ENCODE measurements at places on chromosomes 3 and 15. TPM values are rescaled to one million over a fixed set of nuclear protein-coding genes. Genes with fewer than 3 reads are reported as not detected.

Gene ST3GAL6
- total RNA-seq, result not detected

Gene GYG1
- total RNA-seq, result 16.2 TPM

Gene LOXL1
- total RNA-seq, result 2.0 TPM

Gene GOLGA8T
- not detected for total RNA-seq

Gene MEGF11
- not detected for total RNA-seq

Gene GOLGA8R
- 6.9 TPM for total RNA-seq

- DNase-seq, result no peak
Measured at GRCh38 chr3:71509066-71509465, 74.5 kb downstream of the FOXP1 start.

DNA sequence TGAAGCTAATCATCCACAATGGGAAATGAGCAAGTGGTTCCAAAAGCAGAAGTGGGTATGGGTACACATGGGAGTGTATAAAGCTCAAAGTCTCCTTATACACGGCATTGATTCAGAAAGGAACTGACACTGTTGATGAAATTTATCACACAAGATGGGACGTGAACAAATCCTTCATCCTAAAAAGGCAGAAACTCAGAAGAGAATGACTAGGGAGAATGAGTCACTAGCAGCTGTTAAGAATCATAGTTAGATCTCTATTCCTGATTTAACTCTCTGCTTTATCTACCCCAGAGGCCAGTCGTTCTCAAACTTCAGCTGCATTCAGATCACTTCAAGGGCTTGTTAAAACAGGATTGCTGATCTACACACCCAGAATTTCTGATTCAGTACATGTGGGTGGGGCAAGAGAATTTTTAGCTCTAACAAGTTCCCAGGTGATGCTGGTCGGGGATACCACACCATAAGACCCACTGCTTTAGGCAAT is 97.7 kb upstream of the PHLDB2 start:
- no peak for DNase-seq

GRCh38 chr3:65576966-65577365 is 461.8 kb downstream of the MAGI1 start:
- no peak for DNase-seq

DNA sequence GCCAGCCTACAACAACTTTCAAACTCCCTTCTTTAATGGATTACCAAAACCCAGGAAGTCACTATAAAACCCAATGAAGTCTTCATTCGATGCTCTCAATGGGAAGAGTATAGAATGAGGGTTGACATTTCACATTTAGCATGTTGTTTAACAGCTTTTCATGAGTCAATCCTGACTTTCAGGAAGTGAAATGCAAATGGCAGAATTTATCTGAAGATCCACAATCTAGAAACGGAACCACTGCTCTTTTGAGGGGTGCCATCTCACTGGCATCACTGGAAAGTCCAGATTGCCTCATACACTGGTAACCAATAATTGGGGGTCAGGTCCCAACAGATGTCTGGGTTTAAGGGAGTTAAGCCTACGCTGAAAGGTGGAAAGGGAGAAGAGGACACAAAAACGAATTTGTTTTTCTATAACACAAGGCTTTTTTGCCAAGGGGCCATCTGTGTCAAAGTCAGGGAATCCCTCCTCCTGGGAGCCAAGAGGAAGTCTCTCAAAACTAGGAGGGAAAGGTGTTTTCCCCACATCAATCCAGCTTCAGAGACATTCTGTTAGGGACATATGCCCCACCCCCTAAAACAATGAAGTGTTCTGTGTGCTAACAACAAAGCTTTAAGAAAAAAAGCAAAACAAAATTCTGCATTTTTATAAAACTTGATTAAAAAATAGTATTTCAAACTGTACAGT is 12.0 kb upstream of the ATP1B3 start:
- no peak for DNase-seq

DNA sequence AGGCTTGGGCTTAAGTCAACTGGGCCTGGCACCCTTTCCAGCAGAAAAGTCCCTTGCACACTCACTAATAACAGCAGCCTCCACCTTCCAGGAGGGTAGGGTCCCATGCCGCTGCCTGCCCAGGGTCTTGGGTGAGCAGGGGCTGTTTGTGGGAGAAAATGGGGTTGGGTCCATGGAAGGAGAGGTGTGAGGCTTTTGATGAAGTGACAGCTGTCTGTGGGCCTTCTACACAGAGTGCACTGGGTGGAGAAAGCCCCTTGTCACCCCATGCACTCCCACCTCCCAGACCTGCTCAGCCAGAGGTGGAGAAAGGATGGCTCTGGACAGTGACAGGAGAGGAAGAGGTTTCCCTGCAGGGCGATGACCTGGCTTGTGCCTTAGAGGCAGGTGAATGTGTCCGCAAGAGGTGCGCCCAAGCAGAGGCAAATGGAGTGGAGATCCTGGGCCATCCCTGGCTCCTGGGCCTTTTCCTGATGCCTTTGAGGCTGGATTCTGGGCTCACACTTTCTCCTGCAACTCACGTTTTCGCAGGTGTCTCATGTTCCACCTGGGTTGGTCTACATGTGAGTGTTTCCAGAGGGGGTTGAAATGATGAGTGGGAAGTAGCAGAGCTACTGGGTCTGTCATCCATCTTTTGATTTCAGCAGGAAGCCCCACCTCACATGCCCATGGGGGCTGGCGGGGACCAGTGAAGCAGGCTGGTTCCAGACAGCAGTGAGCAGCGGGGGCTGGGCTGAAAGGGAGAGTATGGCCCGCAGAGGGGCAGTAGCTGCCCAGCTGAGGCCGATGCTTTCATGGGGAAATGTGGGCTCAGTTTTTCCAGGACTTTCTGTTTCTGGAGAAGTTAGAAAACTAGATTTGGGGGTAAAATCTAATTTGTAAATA is 85.2 kb upstream of the PRR23E start:
- DNase-seq, result no peak

GRCh38 chr15:64902863-64903262 is 8.8 kb upstream of the ANKDD1A start:
- no peak for DNase-seq

DNA sequence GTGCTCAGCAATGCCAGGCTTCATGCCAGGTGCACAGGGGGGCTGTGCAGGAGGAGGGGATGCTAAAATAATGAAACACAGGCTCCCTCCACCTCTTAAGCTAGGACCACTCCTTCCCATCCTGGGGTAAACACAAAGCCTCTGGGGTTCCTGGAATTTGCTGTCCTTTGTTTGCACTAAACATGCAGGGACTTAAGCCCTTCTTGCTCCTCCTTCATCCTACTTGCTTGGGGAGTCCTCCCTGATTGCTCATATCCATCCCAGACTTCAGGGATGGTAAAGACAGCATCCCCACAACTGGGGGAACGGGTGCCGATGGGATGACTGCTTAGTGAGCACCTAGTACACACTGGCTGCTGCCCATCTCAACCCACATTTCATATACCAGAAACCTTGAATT is 5.1 kb downstream of the LINGO1 start:
- no peak for DNase-seq

DNA sequence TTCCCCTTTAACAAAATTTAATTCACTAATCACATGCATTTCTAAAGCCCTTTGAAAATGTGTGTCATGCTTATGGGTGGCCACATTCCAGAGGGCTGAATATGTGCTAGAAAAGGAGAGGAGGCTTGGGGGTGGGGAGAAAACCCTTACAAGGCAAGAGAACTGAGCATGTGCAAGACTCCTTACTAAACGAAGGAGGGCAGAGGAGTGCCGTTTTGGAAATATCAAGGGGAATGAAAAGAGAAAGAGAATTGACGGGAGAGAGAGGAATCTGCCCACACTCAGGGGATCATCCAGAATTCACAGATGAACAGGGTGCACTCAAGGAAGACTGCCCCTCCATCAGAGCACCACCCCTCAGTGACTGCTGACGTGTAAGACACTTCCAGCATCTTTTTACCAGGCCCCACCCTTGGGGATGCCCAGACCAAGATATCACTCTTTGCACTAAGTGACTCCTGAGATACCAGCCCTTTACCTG is 37.9 kb upstream of the TSC22D2 start:
- DNase-seq, result no peak

DNA sequence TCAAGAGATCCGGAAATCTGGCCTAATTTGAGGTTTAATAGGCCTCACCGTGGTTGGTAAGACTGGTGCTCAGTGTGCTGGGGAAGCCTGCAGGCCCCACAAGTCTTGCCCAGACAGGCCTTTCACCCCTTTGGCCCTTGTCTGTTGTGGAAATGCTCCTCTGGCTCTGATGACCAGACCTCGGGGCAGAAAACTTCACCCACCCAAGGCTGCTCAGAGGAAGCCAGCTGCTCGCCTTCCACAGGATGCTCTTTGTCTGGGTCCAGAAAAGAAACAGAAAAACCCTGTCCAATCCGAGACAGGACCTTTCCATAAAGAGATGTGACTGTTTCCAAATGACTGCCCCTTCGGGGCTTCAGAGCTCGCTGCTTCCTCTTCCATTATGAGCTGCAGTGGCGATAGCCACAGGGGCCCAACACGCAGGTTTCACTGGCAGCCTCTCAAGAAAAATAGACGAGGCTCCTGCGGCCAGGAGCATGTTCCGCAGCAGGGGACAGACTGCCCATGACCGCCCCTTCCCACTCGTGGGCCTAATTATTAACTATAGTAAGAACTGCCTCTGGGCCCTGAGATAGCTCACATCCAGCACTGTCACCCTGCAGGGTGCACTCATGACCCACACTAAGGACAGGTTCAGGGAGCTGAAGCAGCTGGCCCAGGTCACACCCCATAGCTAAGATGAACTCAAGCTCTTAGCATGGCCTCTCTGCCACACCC is 6.8 kb upstream of the SNX22 start:
- no peak for DNase-seq

GRCh38 chr3:106688464-106688863 is 688.8 kb upstream of the CCDC54 start:
- no peak for DNase-seq

GRCh38 chr15:98003996-98004395 is 43.5 kb downstream of the ARRDC4 start:
- no peak for DNase-seq

DNA sequence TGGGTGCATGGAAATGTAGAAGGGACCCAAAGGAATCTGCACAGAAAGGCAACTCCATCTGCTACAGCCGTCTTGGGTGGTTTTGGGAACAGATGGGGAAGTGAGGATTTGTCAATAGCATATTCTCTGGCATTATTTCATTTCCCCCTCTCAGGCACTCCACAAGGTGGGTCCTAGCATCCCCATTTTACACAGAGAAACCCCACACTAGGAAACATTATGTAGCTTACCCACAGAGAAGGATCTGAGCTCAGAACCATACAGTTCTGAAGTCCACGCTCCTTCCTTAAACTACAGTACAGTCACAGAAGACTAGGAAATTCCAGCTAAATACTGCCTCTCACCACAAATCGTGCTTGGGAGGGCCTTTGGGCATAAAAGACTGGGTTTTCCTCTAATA is 61.2 kb upstream of the CTNNB1 start:
- no peak for DNase-seq

DNA sequence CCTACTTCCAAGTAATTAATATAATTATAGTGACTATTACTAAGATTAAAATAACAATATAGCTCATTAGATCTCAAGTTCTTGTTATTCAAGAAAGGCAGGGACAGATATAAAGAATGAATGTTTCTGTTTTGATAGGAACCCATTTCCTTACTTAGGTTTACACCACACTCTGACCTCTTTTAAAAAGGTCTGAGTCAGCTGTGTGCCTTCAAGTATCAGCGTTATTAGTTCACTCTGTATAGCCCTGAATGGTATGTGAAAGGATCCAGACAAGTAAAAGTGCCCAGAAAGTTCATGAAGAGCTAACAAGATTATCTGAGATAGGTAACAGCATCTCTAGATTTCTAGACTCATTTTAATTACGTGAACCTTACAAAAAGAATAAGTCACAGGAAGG is 28.9 kb downstream of the PDCD10 start:
- no peak for DNase-seq

GRCh38 chr3:175585898-175586297 is 726.8 kb downstream of the NAALADL2 start:
- DNase-seq, result no peak

DNA sequence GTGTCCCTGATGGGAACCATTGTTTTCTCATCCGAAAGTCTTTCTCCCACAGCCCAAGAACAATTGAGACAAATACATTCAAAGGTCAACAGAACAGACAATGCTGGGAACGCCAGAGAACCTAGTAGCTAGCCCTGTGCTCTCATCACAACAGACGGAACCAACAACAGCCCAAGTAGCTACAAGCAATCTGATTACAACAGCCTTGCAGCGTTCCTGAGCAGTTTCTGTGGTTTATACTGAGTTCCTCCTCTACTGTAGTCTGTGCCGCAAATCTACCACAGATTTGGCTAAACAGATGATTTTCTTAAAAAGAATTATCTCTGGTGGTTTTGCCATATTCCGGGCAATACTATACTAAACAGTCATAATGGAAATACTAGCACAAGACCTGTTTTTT is 435.6 kb downstream of the MECOM start:
- no peak for DNase-seq

GRCh38 chr15:39479911-39480310 is 101.0 kb upstream of the THBS1 start:
- no peak for DNase-seq

DNA sequence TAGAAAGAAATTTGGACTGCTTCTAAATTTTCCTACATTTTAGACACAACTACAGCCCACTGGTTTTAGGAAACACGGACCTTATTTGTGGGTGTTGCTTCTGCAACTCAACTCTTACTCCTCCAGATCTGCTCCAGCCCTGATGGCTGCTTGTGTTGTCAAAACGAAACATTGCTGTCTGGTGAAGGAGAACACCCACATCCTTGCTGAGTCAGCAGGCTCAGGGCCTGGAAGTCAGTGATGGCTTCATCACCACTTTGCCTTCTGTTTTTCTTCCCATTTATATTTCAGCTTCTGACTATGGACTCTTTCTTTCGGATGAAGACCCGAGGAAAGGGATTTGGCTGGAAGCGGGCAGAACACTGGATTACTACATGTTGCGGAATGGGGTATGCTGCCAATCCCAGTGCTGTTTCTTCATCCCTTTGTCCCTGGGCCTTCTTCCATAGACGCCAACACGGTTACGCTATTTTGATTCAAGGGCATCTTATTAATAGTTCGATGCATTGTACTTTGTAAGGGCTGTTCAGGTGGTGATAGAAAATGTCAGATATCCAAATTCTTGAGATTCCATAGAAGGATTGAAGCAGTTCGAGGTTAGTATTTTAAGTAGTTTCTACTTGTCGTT is 392.6 kb upstream of the TPM1 start:
- DNase-seq, result no peak

- no peak for DNase-seq
Measured at GRCh38 chr15:37872661-37873060, 61.8 kb upstream of the TMCO5A start.

- no peak for DNase-seq
Measured at GRCh38 chr3:157160658-157161424, 894 bp upstream of the CCNL1 start.

Measured in naive thymus-derived CD4-positive, alpha-beta T cell (primary cell).